Head of caudate nucleus (tissue), 42 donors: ENCODE measurements at places on chromosomes 1 and 21.

- peak; percentile 60 for DNase-seq
These were observed 7.5 kb upstream of the SOX13 start for GRCh38 chr1:204065174-204065985.

GRCh38 chr1:114854693-114855320 lies at the start of gene SYCP1:
TSS of gene SYCP1 (plus strand) at chr1:114854863. CDS start at chr1:114855465, 602 bp downstream.
- no peak for DNase-seq

GRCh38 chr21:21818898-21819297 lies 820.7 kb downstream of the NCAM2 start:
- no peak for DNase-seq

DNA sequence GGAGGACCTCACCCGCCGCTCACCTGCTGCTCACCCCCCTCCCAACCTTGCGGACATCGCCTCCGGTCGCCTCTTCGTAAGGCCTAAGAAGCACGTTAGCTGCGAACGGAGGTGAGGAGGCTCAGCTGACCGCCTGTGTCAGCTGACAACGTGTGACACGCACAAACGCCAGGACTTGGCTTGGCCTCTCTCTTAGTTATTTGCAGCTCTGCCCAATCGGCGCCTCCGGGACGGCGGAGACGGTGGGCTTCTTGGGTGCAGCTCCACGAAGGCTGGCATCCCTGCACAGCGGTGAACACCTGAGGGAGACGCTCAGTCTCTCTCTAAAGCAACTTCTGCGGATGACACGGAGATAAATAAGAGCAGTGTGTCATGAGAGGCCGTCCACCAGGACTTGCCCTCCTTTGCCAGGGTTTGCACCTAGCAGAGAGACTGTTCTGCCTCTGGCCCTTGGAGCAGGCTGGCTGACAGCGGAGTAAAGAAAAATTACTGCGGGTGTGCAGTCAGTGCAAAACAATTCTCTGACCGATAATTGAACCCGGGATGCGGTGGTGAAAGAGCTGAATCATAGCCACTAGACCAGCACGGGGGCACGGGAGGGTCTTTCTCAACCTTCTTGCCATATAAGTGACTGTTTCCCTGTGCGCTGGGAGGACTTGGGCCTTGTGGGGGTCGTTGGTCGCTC lies 318.9 kb downstream of the FAM72C start:
- DNase-seq, result no peak

GRCh38 chr1:36301220-36301619 lies 4.9 kb upstream of the SH3D21 start:
- no peak for DNase-seq

DNA sequence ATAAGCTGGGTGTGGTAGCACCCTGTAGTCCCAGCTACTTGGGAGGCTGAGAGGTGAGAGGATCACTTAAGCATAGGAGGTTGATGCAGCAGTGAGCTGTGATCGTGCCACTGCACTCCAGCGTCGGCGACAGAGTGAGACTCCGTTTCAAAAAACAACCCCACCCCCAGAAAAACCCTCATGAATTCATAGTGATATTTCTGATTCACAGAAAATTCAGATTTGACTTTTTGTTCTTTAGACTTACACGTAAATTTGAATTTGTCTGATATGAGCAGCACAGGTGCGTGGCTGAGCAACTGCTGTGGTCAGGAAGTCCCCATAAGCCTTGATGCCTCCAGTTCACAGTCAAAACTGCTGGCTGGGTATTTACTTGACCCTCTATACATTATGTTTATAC lies 10.0 kb upstream of the MORC3 start:
- DNase-seq, result no peak

DNA sequence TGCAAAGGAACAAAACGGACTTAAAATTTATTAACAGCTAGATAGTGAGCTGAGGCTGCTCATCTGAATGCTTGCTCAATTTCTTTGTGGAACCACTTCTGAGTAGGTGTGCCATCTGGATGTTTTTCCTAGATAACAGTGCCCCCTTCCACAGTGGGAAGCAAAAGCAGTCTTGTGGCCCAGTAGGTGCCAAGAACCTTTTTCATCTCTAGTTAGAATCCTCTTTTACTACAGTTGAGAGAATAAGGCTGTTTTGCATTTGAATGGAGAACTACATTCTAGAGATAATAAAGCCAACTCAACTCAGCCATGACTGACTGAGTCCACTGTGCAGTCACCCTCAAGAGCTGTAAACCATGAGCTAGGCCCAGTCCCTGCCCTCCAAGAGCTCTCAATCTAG lies 13.3 kb downstream of the F3 start:
- no peak for DNase-seq

DNA sequence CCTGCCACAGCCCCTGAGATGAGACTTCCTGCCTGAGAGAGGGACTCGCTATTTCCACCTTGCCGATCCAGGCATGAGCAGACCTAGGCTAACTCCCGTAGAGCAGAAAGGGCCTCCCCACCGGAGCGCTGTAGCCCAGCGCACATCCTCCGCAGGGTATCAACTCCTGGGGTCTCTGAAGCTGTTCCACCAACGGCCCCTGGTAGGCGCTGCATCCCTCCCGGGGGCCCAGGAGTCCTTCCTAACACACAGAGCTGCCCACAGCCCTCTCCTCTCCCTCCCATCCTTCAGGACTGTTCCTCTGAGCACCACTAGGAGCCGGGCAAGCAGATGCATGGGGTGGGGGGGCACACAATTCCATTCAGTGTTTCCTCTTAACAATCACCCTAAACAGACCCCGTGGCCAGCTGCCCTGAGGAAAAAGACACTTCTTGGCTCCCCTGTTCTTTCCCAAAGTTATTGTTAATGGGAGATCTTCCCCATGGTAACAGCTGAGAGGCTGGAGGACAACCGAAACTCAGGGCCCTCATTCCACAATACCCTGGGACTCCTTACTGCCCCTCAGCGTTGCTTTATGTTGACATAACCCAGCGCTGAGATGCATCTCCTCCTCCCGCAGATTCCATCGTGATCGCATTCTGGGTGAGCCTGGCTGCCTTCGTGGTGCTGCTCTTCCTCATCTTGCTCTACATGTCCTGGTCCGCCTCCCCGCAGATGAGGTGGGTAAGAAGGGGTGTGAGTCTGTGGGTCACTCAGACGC lies 7.5 kb downstream of the MRAP start:
- peak; percentile 93 for DNase-seq
